GM06990 (cell line): ENCODE measurements at places on chromosomes 2 and 18.

- DNase-seq, result no peak
Measured at GRCh38 chr2:153394247-153394646, 84.3 kb downstream of the RPRM start.

GRCh38 chr2:205539603-205540002, 142.7 kb upstream of the NRP2 start:
- DNase-seq, result no peak

- no peak for DNase-seq
Measured at GRCh38 chr2:33059471-33060156, 112.9 kb downstream of the LTBP1 start.

DNA sequence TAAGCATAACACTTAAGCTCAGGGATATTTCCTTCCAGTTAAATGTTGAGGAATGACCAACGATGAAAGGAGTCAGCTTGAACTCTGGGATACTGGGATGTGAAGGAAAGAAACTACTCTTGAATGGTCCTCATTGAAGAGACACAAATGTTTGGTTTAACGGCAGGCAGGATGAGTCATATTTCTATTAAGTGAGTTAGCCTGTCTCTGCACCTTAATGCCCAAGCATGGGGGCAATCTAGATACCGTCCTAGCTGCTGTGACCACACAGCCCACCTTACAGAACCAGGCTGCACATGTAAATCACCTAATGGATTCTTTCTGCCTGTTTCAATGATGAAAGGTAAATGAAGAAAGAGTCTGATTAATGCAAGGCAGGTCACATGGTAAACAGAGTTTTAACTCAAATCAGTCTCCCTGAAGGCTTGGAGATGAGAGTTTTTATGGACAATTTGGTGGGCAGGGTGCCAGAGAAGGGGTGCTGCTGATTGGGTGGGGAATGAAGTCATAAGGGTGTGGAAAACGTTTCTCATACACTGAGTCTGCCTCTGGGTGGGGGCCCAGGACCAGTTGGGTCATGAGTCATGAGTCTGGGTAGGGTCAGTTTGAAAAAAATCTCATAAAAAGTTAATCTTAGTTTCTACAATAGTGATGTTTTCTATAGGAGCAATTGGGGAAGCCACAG, 144.6 kb upstream of the MMADHC start:
- no peak for DNase-seq

- no peak for DNase-seq
Measured at GRCh38 chr18:27856820-27857219, 320.1 kb downstream of the CDH2 start.

DNA sequence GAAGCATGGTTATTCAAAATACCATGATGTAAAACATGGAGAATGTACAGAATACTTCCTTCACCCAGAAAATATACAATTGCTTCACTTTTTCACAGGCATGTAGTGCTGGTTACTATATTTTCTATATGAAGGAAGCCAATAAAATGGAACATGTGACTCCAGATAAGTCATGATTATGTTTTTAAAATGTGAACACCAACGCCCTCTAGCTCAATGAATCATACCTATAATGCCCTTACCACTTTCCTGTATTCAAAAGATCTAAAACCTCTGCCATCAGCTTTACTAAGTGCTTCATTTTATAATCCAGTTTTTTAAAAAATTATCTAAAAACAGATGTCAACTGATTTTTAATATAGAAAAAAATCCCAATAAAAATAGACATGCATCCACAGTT, 59.9 kb downstream of the SMAD2 start:
- no peak for DNase-seq

DNA sequence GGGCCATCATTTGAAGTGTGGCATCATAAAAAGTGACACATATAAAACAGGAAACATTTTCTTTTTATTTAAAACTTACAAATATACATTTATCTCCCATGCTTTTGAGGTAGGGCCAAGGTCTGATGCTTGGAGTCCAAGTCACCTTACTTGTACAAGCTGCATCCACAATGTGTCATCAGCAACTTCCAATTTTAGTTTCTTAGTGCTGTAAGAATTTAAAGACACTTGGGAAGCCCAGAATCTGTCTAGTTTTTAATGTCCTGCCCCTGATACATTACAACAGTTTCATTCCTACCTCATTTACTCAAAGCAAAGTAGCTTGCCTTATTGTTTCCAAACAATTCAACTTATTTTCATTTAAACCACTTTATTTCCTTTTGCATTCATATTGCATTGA, 297.7 kb downstream of the MTX2 start:
- DNase-seq, result no peak

DNA sequence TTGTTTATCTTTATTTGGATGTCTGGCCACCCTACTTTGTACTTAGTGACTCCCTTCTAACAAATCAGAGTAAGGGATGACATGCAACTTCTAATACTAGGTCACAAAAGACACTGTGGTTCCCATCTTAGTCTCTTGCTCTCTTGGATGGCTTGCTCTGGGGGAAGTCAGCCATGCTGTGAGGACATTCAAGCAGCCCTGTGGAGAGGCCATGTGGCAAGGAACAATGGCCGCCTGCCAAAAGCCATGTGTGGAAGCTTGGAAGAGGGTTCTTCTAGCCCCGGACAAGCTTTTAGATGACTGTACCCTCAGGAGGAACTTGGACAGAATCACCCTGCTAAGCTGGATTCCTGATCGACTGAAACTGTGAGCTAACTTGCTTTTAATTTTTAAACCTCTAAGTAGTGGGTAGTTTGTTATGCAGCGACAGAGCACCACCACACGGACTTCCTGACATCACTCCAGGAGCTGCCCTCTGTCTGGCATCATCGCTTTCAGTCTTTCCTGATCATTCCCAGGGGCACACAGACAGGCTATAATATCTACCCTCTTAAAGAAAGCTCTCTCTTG, 116.8 kb upstream of the ODC1 start:
- no peak for DNase-seq

DNA sequence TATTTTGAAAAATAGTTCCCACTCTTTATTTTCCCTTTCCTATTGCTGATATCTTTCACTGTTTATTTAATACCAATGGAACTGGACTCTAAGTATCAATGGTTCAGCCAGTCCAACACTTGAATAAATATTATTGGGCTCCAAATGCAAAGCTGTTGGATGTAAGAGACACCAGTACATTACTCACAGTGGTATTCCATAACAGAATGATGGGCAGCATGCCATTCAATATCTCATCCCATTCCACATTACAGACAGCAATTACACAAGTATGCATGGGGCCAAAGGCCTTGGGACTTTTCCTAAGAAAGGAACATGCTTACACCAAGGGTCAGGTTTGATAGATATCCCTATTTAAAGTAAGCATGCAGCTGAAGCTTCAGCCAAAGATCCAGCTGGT, 231.9 kb downstream of the RND3 start:
- DNase-seq, result no peak

- DNase-seq, result no peak
Measured at GRCh38 chr18:26961839-26962238, 96.3 kb upstream of the AQP4 start.

DNA sequence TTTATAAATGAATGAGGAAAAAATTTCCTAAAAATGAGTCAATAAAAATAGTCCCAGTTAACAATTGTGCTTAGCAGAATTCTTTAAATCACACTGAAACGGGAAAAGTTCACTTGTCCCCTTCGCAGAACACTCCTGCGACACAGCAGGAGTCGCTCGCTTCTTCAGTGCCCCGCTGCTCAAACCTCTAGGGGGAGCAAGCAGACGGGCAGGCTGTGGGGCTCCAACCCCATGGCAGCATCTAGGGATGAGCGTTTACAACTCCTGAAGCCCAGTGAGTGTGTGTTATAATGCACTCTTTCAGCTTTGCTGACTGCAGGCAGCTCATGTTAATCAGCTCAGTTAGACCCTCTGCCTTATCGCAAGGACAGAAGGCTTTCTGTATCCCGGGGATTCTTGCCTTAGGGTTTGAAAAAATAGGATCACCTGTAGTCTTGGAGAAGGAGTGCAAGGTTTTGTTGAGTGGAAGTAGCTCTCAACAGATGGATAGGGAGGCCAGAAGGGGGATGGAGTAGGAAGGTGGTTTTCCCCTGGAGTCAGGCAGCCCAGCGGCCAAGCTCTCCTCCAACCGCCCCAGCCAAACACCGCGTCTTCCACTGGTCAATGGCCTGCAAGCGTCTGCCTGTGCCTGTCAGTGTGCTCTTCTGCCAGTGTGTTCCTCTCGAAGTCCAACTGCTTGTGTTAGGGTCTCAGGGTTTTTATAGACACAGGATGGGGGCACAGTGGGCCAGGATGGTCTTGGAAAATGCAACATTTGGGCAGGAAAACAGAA, 1977.7 kb upstream of the LRRTM1 start:
- DNase-seq, result no peak

GRCh38 chr2:20618886-20619521, 31.9 kb downstream of the HS1BP3 start:
- no peak for DNase-seq

DNA sequence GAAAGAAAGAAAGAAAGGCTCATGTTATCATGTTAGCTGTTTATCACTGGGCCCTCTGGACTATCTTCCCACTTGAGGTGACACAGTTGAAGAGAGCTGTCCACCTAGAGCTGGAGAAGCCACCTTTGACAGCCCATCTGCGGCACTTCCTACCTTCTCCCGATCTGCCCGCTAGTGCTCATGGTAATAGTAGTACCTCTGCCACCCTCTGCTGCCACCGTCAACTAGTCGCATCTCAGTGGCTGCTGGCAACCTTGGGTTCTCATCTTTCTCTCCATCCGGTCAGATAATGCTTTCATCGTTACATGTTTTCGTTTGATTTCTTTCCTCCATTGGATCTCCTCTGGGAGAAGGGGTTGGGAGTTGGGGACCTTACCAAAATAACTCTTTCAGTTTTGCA, 63.2 kb upstream of the COPS8 start:
- DNase-seq, result no peak

GRCh38 chr2:101387151-101387834, at the start of gene CREG2:
Gene CREG2, minus strand, starts transcription at chr2:101387503. Its CDS starts 46 bp downstream, at chr2:101387457.
- peak; percentile 26 for DNase-seq

DNA sequence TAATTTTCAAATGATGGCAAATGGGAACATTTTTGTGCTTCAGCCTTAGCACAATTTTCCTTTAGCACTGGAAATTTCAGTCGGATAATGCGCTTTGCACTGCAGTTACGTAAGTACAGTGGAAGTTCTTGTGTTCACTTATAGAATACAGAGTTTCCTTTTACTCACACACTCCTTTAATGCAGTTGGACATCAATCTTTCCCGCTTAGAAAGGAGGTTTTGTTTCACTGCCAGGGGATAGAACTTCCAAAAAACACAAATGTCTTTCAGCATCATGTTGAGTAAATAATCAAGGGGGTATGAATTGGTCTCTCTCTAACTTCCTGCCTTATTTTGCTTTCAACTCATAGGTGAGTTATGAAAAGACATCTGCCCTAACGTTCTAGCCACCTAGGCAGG, 63.2 kb downstream of the TGFA start:
- DNase-seq, result no peak

GRCh38 chr2:128178650-128179460, 87.9 kb downstream of the UGGT1 start:
- DNase-seq, result no peak

GRCh38 chr18:5455674-5456073, 88.1 kb downstream of the EPB41L3 start:
- DNase-seq, result no peak

GRCh38 chr2:185787227-185788145, 48.9 kb downstream of the FSIP2 start:
- DNase-seq, result no peak

- DNase-seq, result no peak
Measured at GRCh38 chr2:120632796-120633646, 102.6 kb upstream of the GLI2 start.

DNA sequence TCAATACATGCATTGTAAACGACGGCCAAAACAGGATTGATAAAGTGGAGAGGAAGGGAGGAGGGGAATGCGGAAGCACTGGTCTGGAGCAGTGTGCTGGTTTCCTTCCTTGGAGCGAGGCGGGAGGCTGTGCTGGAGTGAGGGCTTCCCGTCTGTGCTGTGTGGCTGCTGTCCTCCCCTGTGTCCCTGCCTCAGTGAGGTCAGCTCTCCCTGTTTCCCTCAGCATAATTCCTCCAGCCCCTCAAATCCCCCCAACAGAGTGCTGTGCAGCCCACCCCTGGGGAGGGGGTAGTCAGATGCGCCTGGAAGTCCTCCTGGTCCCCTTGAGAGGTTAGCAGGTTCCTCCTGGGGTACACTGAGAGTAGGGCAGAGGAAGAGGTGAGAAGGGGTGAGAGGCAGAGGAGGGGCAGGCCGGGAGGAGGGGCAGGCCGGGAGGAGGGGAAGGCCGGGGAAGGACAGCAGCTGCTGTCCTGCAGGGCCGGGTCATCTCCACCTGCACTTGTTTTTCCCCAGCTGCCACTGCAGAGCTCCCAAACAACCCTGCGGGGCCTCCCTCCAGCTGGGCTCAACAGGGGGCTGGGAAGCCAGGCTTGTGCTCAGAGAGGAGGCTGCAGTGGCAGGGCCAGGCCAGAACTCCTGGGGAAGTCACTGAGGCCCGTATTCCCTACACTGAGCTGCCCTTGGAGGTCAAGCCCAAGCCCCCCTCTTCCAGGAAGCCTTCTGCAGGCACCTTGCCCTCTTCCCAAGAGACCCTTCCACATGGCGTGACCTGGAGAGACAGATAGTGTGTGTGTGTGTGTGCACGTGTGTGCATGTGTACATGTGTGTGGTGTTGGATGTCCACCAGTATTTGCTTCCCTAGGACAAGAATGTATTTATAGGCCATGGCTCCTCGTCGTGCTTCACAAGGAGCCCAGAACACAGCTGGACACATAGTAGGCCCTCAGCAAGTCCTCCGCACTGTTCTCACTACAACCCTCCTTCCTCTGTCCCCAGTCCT, 13.2 kb upstream of the ATP6V1B1 start:
- DNase-seq, result no peak

GRCh38 chr2:36287363-36288275, 68.0 kb upstream of the CRIM1 start:
- no peak for DNase-seq

DNA sequence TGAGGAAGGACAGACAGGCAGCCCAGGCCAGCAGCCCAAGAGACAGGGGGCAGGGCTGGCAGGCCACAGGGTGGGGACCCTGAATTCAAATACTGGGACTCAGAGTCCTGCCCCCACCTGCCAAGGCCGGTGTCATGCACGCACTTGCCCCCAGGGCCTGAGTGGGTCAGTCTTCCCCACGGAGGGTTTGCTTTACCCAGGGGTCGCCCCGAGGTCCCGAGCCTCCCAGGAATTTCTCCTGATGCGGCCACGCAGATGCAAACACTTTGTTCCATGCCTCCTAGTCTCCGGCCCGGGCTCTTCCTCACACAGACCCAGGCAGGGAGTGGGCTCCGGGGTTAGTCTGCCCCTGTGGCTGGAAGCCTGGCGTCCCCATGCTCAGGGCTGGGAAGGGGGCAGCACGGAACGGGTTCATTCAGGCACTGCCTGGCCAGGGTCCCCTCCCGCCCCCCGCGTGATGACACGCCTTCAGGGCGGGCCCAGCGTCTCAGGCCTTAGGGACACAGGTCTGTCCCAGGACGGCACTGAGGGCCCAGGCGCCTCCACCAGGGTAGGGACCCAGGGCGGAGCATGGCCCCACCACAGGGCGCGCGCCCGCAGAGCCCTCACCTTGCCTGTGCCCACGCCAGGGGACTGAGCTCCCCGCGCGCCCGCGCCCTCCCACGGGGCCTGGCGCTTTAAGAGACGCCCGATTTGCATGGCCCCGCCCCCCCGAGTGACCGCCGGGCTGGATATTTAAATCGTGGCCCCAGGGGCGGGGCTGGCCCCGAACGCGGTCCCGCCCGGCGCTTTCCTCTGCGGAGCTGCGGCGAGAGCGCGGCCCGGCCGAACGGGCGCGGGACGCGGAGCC, at the start of gene SNED1:
Gene SNED1, plus strand, starts transcription at position 763 of the 850 bp plus-strand sequence. CDS start 220 bp downstream, outside the sequence.
- DNase-seq, result peak; percentile 73

GRCh38 chr18:47677952-47678351, 252.5 kb downstream of the SMAD2 start:
- DNase-seq, result peak; percentile 38

- no peak for DNase-seq
Measured at GRCh38 chr2:1055014-1055595, 104.5 kb downstream of the SNTG2 start.

- DNase-seq, result peak; percentile 33
Measured at GRCh38 chr2:6945087-6945813, 28.0 kb downstream of the RNF144A start.
